ENCODE measurements at places on chromosomes 12 and 14.

GRCh38 chr14:101821528-101821927 is 60.0 kb downstream of the PPP2R5C start:
- no peak for DNase-seq

DNA sequence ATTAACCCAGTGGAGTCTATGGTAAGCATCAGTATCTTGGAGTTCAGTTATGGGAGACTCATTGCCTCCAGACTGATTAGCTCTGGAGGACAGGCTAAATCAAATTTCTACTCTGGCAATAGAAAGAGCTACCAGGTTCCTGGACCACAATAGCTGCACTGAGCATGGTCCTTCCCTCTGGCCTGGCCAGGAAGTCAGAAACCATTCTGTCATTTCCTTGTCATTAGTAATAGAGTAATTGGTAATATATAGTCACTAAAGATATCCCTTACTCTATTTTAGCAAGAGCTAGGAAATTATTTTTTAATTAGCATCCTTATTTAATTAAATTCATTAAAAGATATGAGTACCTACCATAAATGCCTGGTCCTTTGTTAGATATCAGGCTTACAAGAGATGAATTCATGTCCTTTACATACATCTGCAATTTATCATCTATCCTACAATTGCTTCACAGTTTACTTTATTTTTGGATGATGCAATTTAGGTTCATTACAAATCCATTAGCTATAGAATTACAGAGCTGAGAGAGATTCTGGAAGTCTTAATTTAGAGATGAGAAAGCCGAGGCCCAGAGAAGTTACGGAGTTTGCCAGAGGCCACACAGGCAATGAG is 23.7 kb upstream of the TDRD9 start:
- DNase-seq = no peak

GRCh38 chr12:123512838-123513665 is 20.5 kb downstream of the RILPL1 start:
- no peak for DNase-seq

DNA sequence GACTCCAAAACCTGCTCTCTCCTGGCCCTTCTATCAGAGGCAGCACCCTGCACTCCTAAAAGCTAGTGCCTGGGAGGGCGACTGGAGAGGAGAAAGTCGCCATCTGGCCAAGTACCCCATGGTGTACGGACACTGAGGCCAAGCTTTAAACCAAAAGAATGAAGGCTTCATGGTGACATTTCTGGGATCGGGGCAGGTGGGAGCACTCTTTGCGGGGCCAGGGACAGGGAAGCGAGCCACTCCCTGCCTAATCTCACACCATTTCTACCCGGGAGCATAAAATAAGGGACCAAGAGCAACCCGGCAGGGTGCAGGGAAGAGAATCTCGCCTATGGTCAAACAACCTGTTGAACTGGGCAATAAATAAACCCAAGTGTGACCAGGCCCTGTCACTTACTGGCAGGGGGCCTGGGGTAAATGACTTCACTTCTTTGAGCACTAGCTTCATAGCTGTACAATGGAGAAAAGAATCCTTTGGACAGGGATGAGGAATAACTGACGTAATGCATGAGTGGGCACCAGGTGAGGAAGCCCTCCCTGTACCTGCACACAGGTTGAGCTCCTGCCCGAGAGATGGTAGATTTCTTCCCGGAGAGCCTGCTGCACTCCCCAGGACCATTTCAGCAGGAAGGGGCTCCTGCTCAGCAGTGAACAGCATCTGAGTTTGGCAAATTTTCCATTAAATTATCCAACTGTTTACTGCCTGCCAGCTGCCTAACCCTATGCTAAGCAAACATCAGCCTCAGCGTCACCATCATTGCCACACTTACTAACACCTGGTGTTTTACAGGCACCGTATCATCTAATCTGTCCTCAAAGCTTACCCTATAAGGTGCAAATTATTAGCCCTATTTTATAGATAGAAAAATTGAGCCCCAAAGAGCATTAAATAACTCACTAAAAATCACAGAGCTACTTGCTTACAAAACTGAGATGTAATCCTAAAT is 2.0 kb downstream of the SERPINA1 start:
- DNase-seq = no peak

- DNase-seq = no peak
Measured at GRCh38 chr14:103099733-103100280, 5.3 kb downstream of the EXOC3L4 start.

DNA sequence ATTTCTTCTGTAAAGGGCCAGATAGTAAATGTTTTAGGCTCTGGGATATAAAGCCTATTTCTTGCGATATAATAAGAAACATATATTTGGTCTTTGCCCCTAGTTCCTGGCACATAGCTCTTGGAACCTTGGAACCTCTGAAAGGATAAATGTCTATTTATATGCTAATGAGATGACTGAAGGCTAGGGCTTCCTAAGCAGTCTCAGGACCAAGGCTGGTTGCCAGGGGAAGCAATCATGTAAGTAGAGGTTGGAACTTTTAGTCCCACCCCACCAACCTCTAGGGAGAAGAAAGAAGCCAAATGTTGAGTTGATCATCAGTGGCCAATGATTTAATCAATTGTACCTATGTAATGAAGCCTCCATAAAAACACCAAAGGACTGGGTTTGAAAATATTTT is 26.6 kb upstream of the NFYB start:
- DNase-seq = no peak
